SJSA1 (cell line): ENCODE measurements at places on chromosomes 13 and 19. TPM values are rescaled to one million over a fixed set of nuclear protein-coding genes. Genes with fewer than 3 reads are reported as not detected.

Gene GSX1
- total RNA-seq: not detected in 2 replicates

Gene ZNF160
- 6.7 and 13.1 TPM in 2 replicates for total RNA-seq

Gene LYL1
- total RNA-seq: not detected in 2 replicates

Gene COL4A2
- 677 and 741 TPM in 2 replicates for total RNA-seq

Gene ZNF57
- 3.3 and 4.3 TPM in 2 replicates for total RNA-seq

Gene LILRB2
- total RNA-seq: not detected in 2 replicates

Gene GPR12
- total RNA-seq: not detected in 2 replicates

Gene PINLYP
- 1.3 TPM in 1 of 2 replicates, not detected in the other for total RNA-seq

Gene LSR
- 2.0 TPM in 1 of 2 replicates, not detected in the other for total RNA-seq

Gene TNFRSF19
- total RNA-seq: 0.03 TPM in 1 of 2 replicates, not detected in the other

Gene CGB5
- total RNA-seq: not detected in 2 replicates

Gene AZU1
- not detected in 2 replicates for total RNA-seq

Gene ZNF324B
- total RNA-seq: 4.9 and 6.7 TPM in 2 replicates

Gene LIM2
- total RNA-seq: not detected in 2 replicates

Gene ZNF575
- total RNA-seq: 0.09 and 0.42 TPM in 2 replicates

Gene ACP7
- total RNA-seq: not detected in 2 replicates

Gene MIA
- not detected in 2 replicates for total RNA-seq

Gene RNASEH2A
- total RNA-seq: 68.8 and 78.9 TPM in 2 replicates

Gene NCR1
- not detected in 2 replicates for total RNA-seq

Gene TMEM86B
- total RNA-seq: 0.94 and 1.8 TPM in 2 replicates

Gene SMIM24
- not detected in 2 replicates for total RNA-seq

Gene ANKRD24
- total RNA-seq: 0.05 and 0.09 TPM in 2 replicates

Gene CFAP97D2
- total RNA-seq: 0.08 TPM in 1 of 2 replicates, not detected in the other

Gene CCDC8
- 12.5 and 18.6 TPM in 2 replicates for total RNA-seq

Gene OR7E24
- not detected in 2 replicates for total RNA-seq

Gene CEACAM19
- 0.06 and 1.6 TPM in 2 replicates for total RNA-seq

Gene EFNB2
- total RNA-seq: 5.8 and 6.5 TPM in 2 replicates

Gene ISYNA1
- total RNA-seq: 2.0 and 5.4 TPM in 2 replicates

Gene SIGLEC5
- total RNA-seq: not detected in 2 replicates

Gene SIGLEC12
- not detected in 2 replicates for total RNA-seq

Gene NPHS1
- not detected in 2 replicates for total RNA-seq
